ENCODE measurements at places on chromosomes 6 and 20. TPM values are rescaled to one million over a fixed set of nuclear protein-coding genes. Genes with fewer than 3 reads are reported as not detected.

LAMA4 gene
- total RNA-seq, result 418 TPM

- no peak for DNase-seq
Measured at GRCh38 chr6:127263481-127263880, 3.2 kb upstream of the RNF146 start.

OR2B2 gene
- not detected for total RNA-seq

DNA sequence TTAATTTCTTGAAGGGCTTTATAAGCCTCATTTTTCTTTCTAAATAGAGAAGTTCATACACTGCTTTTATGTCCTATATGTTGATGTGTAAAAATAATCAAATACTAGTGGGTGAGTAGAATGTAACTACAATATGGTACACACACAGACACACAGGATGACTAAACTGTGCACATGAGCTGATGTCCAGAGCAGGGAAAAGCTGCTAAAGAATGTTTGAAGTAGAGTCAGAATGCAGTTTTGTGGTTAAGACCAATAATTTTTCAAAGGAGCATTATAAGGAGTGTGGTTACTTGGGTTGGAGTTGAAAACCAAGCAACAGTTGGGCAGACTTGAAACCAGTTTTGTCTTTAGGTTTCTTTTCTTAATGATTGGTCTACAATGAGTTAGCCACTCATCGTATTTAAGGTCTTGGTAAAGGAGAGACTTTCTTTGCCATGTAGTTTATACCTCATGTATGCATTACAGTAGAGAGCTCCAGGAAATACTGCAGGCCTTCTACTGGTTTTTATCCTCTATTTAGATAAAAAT lies 196.6 kb downstream of the ESR1 start:
- no peak for DNase-seq

DNA sequence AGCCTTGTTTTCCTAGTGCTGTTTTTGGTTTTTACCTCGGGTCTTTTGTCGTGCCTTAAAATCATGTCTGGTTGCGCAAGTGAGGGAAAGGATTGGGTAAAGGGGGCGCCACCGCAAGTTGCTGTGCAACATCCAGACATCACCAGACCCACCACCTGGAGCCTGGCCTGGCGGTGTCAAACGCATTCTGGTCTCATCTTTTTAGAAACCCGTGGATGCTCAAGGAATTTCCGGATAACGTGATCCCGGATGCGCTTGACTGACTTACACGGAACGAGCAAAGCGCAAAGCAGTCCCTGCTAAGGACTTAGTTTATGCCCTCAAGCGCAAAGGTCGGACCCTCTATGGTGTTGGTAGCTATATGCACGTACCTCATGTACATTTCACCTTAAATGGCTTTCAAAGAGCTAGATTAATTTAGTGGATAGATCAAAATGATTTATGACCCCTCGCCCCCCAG lies 105.2 kb downstream of the OR2B2 start:
- no peak for DNase-seq

- DNase-seq, result no peak
Measured at GRCh38 chr6:161543684-161544309, 269.9 kb upstream of the AGPAT4 start.

CPXM1 gene
- 57.7 TPM for total RNA-seq

DNA sequence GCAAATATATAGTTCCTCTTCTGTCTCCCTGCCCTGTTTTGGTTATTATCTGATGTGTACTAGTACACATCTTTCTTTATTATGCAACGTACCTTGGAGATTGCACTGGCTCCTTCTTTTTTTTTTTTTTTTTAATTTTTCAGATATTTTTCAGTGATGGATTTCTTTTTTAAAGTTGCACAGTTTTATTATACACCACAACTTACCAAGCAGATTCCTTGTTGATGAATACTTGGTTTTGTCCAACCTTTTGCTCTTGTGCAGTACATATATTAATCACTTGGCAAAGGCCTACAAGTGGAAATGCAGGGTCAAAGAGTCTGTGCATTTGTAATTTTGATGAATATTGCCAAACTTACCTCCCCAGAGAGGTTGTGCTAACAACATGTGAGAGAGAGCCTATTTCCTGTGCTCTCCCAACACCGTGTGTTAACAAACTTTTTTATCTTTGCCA lies 50.1 kb upstream of the RNF24 start:
- DNase-seq, result no peak

UST gene
- 5.2 TPM for total RNA-seq

TMC2 gene
- 0.22 TPM for total RNA-seq
